ENCODE measurements at places on chromosomes 5 and 9.

GRCh38 chr5:178295589-178295988 lies 63.0 kb upstream of the PHYKPL start:
- no peak for DNase-seq

- no peak for DNase-seq
These were observed 1158.0 kb downstream of the MAT2B start for GRCh38 chr5:164663198-164663989.

GRCh38 chr5:151122828-151123227 lies 34.8 kb downstream of the ANXA6 start:
- no peak for DNase-seq

DNA sequence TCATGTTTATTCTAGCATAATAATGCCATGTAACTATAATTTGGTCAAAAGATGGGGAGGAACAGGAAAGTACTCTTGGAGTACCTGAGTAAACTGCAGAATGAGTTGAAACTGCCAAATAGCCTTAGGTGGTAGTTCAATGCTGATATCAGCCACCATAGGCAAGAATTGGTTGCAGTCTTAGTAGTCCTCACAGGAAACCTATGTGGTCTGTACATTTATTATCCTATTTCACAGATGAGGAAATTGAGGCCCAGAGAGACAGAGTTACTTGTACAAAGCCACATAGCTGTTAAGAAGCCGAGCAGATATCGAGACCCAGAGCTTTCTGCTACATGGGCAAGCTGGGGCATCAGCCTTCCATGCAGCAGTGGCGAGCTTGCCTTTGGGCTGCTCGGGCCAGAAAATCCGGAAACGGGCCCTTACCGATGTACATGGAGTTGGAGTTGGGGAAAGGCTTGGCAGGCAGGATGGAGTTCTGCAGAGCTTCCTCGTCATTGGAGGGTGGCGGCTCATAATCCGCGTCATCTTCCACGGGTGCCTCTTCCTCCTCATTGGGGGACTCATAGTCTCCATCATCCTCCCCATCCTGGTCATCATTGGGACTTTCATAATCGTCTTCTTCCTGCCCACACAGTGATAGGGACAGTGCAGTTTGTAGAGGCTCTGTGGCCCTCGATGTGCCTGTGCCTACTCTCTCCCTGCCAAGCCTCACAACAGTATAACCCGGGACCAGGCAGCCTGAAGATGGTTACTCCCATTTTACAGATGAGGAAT lies 27.1 kb downstream of the LCP2 start:
- no peak for DNase-seq

- no peak for DNase-seq
These were observed 117.0 kb downstream of the PCSK1 start for GRCh38 chr5:96316017-96316416.

GRCh38 chr5:94422812-94423211 lies 195.6 kb downstream of the KIAA0825 start:
- no peak for DNase-seq

DNA sequence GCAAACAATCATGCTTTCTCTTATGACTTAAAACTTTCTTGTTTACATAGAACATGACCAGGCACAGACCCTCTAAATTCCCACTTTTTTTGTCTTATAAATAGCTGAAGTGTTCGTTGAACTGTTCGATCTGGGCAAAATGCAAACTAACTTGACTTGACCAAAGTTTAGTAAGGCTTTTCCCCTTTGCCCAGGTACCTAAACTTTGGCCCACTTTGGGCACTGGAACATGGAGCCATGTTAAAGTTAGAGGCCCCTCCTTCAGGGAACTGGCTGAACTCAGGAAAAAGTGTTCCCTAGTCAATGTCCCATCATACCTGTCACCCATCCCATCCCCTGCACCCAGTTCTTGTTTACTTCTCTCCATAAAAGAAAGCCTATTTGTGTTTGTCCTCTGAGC lies 9.4 kb upstream of the AMACR start:
- no peak for DNase-seq

DNA sequence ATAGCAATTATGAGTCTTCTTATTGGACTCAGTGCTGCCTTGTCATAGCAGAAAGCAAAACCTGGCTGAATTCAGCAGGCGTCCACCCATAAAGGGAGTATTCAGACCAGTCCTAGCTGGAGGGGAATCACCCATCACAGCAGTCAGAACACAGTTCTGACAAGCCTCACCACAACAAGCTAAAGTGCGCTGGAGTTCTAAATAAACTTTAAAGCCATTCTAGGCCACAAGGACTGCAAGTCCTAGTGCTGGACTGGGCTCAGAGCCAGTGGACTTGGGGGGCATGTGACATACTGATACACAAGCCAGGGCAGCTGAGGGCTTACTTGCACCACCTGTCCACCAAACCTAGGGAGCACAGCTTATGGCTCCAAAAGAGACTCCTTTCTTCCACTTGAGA lies 115.3 kb upstream of the PCSK5 start:
- DNase-seq = no peak

Measured in umbilical cord (tissue), 2 donors.